Stomach (tissue), 19 donors: ENCODE measurements at places on chromosomes 3 and 15.

DNA sequence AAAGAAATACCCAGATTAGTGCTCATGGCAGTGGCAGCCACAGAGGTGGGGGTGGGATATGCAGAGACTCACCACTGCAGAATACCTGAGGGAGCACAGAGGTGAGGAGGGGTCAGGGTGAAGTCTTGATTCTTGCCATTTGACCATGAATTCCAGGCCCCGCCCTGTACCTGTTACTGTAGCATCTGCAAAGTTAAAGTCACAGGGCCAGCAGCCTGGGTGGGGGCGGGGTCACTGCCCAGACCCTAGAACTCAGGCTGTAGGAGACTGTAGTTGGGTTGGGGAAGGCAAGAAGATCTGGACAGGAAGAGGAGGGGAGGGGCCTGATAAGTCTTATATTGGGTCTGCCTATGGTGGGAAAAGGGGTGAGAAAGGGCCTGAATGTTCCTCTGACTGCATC lies 14.5 kb downstream of the CCDC71 start:
- DNase-seq = no peak

DNA sequence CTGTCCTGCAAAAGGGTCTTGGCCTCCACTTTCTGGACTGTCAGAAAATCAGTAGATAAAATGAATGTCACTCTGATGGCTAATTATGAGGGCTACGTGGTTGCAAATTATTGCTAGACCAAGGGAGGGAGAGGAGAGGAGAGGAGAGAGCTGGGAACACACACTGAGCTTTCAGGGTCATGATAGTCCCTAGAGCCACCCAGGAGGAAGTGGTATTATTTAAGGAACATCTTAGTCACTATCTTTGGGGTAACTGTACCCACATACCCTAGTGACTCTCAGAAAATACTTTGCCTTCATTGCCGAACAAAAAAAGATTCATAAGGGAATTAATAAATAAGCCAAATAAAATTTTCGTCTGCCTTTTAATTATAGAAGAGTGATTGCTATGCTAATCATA lies 642.3 kb upstream of the CFAP20DC start:
- DNase-seq = no peak

GRCh38 chr3:113615976-113616375 lies 80.5 kb downstream of the USF3 start:
- DNase-seq = no peak

DNA sequence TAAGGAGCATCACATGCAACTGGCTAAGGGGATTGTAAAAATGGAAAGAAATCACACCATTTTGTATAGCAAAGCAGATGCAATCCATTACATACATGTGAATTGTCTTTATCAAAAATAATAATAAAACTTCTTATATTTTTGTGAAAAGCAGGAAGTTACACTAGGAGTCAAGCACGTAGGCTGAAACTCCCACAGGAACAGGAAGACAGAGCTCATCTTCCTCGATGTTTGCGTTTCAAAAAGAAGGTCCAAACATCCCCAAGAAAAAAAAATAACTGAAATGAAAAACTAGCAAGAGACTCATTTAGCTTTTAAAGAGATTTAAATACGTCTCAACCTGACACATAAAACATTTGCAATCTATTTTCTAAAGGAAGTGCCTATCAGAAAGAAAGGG lies 106.6 kb downstream of the TGFBR2 start:
- DNase-seq = no peak

GRCh38 chr15:41942886-41943285 lies 29.5 kb downstream of the EHD4 start:
- DNase-seq = no peak

GRCh38 chr3:102580760-102581159 lies 145.9 kb downstream of the ZPLD1 start:
- no peak for DNase-seq

GRCh38 chr3:38314112-38314763 lies 32.1 kb downstream of the SLC22A14 start:
- no peak for DNase-seq

- no peak for DNase-seq
Observed at GRCh38 chr15:96347181-96348111, 16.9 kb downstream of the NR2F2 start.

DNA sequence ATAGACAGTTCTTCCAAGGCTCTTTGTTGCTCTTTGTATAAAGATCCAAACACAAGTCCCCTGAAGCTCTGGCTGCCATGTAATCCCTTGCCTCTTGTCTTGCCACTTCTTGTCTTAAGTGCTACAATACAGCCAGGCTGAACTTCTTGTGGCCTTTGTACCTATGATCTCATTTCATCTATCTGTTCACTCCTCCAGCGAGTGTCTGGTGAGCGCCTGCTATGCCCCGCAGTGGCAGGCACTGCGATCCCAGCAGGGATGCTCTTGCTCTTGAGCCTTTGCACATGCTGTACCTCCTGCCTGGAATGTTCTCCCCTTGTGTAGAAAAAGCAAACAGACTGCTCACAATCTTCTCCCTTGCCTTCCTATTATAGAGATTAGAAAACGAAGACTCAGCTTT lies 81.9 kb upstream of the ADPGK start:
- no peak for DNase-seq

GRCh38 chr3:72474775-72475174 lies 373.5 kb downstream of the SHQ1 start:
- no peak for DNase-seq

DNA sequence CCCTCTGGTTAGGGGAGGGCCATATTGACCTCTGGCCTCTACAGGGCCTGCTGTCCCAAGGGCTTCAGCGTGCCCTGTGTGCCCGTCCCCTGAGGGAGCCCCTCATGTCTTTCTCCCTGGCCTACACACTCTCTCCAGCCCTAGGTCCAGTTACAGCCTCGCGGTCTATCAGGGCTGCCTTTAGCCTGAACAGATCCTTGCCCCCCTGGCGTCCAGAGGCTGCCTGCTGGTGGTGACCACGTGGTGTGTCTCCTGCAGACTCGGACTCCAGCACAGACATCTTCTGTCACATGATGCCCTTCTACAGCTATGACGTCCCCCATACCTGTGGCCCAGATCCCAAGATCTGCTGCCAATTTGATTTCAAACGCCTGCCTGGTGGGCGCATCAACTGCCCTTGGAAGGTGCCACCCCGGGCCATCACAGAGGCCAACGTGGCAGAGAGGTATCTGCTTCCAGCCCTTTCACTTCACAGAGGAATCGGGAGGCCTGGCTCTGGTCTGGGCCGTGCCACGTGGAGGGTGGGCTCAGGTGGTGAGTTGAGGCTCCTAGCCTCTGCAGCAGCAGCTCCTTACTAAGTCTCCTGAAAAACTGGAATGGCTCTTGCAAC lies 4.1 kb downstream of the MAN2A2 start:
- no peak for DNase-seq

DNA sequence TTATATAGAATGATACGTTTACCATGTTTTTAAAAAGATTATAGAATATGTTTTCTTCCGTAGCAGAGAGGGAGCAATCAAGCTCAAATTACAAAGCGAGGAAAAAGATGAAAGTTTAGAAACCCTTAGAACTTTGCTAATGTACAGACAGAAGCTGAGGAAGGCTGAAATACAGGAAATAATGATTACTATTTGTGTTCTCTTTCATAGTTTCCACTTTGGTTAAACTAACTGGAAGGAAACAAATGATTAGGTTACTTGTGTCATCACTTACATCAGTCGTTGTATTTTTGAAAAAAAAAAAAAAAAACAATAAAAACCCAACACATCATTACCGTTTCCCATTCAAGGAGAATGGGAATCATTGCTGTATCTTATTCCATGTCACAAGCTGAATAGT lies 337.8 kb upstream of the CBLB start:
- no peak for DNase-seq

DNA sequence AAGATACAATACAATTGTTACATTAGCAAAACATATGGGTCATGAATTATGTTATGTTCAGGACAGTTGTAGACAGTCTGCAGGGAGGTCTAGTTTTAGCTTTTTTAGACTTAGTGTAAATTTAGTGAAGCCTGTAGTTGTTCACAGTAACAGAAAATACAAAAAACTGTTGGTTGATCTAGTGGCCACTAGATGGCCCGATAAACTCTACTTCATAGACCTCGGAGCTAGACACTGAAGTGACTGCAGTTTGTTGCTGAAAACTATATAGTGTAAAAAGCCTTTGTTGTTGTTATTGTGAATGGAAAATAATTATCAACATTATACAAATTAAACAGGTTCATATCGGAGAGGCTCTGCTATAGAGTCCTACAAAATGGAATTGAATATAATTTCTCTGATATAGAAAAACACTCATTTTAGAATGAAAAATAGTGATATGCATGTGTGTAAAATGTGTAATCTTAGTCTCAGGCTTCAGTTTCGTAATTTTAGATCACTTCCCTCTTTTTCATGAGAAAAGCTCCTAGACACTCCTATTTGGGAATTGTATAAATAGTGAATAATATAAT lies 18.3 kb downstream of the MAGEL2 start:
- no peak for DNase-seq

DNA sequence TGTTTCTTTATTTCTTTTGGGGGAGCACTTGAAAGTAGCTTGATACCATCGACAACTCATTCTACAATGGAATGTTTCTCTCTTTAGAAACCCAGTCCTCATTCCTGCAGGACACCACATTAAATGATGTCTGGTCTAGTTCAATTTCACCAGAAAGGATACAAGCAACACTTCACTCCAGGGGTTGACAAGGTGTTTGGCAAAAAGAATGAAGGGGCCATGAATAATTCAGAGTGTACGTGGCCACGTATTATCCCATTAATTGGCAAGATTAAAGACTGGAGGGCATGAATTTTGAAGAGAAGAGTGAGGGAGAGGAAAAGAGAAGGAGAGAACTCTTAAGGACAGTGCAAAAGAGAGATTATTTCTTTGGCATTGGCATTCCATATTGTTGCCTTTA lies 705 bp downstream of the TMPRSS7 start:
- DNase-seq = no peak

- no peak for DNase-seq
Observed at GRCh38 chr15:80061582-80061981, 2.1 kb downstream of the ZFAND6 start.

GRCh38 chr3:19559724-19560442 lies 374.1 kb downstream of the EFHB start:
- DNase-seq = no peak

- DNase-seq = no peak
Observed at GRCh38 chr3:126538316-126538715, 14.4 kb downstream of the CHST13 start.

DNA sequence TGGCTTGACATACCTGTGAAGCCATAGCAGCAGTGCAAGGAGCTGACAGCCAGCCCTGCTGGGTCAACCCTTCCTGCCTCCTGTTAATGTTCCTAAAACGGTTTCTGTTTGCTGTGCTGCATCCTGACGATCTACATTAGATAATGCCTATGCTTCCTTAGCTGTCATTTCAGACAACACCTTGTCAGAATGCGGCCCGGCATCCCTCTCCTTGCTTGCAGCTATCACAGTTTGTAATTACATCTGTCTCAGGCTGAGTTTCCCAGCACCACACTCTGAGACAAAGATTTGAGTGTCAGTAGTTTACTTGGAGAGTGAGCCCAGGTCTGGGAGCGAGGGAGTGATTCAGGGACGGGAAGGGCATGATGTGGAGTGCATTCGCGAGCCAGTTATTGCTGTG lies 9.0 kb downstream of the TRH start:
- no peak for DNase-seq

- DNase-seq = no peak
Observed at GRCh38 chr15:27119695-27120266, 148.8 kb downstream of the GABRG3 start.

DNA sequence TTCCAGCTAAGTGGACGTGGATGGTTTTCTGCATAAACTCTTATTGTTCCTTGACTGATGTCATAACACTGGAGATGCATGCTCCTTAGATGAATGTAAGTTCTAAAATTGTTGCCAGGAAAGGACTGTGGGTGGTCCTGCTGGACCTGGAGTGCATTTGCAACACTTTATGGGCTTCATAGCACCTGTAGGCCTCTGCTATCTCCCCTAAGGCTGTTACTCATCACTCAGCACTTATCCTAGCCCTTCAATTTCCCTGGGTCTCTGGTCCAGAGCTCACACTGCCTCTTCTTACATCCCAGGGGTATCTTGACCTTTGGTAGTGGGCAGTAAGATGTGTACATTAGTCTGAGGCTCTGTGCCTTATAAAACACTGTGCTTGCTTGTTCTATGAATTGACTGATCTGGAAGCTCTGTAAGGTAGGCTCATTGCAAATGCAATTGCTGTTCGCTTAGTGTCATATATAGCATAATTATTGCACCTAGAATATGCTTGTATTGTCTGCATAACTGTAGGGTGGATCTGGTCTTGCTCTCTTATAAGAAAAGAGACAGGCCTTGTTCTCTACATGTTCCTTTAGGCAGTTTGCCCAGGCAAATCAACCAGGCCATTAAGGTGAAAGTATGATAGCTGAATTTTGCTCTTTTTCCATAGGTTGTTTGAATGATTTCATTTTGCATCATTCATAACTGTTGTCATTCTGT lies 35.8 kb downstream of the SLCO3A1 start:
- no peak for DNase-seq

GRCh38 chr3:173891272-173892100 lies 493.9 kb downstream of the NLGN1 start:
- DNase-seq = peak; percentile 7

DNA sequence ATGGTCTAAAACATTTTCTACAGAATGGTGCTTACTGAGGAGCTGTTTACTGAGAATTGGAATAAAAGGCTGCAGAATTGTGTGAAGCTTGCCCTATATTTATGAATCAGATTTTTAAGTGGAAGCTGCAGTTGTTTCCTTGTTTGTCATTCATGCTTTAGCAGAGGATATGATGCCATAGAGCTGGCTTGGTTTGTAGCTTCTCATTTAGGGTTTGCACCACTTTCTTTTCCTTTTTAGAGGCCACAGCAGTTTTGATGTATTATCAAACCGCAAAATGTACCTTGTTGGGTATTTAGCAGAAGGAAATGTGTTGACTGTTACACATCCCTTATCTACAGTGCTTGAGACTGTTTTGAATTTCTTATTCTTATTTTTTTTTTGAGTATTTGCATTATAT lies 66.2 kb downstream of the RASA2 start:
- DNase-seq = no peak

- DNase-seq = no peak
Observed at GRCh38 chr3:62027796-62028195, 345.6 kb downstream of the FEZF2 start.

DNA sequence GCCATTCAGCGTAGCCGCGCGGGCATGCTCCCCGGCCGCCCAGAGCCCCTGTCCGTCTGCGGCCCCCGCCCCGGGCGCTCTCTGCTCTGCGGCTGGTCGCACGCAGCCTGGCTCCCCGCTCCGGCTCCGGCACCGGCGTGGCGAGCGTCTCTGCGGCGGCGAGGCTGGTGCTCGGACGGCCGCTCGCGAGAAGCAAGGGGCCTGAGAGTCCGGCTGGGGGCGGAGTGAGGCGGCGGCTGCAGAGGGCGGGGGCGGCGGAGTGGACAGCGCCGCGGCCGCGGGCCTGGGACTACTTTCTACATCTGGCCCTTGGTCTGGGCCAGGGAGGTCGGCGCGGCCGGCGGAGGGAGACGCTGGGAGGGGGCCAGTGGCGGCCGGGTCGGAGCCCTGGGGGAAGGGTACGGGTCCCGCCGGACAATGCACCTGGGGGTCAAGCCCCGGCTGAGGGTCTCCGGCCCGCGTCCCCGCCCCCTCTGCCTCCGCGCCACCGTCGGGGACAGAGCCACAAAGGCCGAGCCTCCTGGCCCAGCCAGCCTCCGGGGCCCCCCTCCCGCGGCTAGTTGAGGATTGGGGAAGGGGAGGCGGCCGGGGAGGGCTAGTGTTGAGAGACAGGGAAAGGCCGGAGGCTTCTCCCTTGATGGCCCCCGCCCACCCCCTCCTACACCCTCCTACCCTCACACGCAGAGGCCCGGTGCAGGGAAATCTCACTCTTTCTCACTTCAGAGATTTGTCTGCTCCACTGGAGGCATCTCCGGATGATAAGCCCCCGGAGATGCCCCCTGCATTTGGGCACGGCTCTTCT lies at the start of gene PRTG:
TSS of gene PRTG (minus strand) at position 226 of the 802 bp plus-strand sequence. CDS start at position 5, 221 bp downstream.
- peak; percentile 91 for DNase-seq

GRCh38 chr3:179510496-179510895 lies 52.2 kb upstream of the ACTL6A start:
- peak; percentile 12 for DNase-seq
